ENCODE measurements at places on chromosomes 3 and 15.

DNA sequence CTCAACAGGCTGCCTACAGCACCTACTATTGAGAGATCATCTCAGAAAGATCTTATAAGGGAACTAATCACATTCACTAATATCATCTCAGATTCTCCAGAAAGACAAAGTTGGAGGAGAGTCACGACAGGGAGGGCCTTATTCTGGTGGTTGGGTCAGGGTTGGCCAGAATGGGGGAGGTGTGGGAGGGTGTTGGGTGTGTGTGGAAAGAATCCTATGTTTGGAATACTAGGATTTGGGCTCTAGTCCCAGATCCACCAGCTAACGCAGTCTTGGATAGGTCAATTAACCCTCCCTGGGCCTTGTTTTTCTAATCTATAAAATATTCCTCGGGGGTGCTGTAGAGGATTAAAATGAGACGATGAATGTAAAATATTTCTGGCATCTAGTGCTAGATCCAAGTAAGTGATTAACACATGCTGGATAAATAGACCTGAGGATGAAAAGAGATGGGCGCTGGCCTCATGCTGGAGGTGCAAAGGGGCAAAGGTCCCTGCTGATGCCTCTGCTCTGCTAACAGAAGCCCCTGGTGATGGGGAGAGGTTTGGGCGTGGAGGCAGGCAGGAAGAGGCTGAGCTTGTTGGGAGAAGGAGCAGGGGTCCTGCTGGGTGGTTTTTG is 67.6 kb upstream of the ETV5 start:
- DNase-seq = no peak

DNA sequence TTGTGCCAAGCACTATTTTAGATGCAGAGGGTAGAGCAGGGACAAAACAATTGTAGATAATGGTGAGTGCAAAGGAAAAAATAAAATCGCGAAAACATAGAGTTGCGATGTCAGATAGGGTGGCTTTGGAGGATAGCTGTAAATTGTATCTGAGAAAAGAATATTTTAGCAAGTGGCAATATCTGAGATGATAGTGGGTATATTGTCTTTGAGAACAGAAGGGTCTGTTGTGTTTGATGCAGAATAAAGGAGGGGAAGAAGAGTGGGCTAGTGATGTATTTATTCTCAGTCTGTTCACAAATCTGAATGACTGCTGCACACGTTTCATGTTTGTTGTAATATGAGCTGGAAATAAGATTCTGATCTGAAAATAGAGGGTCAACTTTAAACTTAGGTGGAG is 396.8 kb downstream of the CADM2 start:
- DNase-seq = no peak

DNA sequence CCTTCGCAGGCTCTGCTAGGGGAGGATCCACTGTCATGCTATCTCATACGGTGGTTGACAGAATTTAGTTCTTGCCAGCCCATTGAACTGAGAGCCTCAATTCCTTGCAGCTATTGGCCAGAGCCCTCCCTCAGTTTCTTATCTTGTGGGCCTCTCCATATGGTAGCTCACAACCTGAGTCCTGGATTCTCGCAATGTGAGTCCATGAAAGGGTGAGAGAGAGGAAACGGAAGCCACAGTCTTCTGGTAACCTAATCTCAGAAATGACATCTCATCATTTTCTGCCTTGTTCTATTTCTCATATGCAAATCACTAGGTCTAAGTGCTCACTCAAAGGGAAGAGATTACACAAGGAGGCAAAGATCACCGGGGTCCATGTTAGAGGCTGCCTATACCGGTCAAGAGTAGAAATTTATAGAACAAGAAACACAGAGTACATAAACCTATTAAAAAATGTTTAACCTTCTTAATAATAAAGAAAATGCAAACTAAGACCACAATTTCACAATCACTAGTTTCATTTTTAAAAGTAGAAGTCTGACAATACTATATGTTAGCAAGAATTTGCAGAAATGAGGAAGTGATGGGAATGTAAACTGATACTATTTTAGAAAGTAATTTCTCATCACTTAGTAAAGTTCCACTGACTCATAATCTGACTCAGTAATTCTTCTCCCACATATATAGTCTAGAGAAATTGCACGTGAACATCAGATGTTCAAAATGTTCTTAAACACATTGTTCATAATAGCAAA is 378.4 kb upstream of the AGTR1 start:
- peak; percentile 24 for DNase-seq

DNA sequence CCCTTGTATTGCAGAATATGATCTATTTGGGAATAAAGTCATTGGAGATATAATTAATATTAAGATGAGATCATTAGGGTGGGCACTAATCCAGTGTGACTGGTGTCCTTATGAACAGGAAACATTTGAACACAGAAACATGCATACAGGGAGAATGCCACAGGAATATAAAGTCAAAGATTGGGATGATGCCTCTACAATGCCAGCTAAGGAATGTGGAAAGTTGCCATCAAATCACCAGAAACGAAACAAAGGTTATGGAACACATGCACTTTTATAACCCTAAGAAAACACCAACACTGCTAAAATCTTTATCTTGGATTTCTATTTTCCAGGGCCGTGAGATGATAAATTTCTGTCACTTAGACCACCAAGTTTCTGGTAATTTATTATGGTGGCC is 442.4 kb upstream of the BCHE start:
- no peak for DNase-seq

DNA sequence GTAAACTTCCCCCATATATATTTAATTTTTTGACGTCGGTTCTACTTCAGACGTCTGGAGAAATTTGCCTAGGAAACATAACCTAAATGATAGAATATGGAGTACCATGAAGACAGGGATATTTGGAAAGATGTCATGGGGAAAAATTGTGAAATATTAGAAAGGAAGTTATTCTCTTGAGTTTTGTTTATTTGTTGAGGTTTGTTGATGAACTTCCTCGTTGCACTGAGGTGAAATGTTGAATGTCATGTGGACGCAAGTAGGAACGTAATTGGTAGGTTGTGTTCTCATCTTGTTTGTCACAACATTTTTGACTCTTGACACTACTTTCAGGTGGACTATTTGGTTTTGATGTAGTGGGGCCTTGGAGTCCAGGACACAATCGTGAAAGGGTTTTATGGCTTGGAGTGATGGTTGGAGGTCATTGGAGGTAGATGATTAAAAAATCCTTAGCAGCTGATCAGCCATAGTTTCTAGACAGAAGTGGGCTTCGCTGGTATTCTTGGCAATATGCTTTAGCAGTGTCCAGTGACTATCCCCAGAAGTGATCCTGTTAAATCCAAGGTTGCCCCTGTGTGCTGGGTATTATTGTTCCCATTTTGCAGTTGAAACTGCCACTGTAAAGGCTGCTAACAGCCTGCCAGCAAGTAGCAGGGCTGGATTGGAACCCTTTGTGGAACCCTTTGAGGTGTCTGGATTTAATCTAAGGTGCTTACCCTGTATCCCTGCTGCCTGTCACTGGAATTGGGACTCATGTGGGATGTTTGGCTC is 1.5 kb downstream of the ABHD5 start:
- DNase-seq = no peak

DNA sequence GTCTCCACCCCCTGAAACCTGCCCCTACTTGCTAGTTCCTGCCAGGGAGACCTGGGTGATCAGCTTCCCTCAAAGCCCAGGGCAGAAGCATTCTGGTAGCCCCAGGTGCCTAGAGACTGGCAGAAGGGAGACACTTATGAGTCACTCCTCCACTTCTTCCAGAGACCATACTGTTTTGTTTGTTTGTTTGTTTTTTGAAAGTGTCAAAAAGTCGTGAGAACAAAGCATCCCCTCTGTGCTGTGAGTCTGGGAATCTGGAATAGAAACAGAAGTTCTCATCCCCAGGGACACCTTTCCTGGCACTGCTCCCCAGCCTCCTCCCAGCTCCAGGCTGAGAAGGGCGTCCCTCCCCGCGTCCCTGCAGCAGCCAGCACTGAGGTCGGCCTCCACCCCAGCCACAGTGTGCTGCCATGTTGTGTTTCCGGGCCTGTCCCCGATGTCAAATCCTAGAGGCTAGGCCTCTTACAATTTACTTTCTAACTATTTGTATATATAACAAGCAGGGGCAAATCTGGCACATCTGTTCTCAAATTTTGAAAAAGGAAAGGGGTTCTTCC is 573.0 kb downstream of the RBMS3 start:
- DNase-seq = no peak

GRCh38 chr3:104385421-104385820 is 981.3 kb upstream of the ALCAM start:
- no peak for DNase-seq

DNA sequence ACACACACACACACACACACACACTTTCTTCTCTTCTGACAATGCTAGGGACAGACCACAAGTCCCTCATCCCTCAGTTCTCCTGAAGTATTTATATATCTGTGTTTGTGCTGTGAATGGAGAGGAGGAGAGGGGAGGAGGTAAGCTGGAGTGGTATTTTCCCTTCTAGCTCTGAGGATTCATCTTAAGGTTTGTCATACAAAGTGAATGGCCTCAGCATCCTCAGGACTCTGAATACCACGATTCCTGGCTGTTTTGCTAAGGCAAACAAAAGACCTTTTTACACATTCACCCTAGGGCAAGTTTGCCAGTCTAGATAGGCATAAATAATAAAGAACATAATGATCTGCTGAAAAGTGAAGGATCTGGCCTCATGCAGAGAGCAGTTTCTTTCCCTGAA is 65.7 kb upstream of the CHMP2B start:
- no peak for DNase-seq

All from HTR-8/SVneo (cell line).